NCI-H2029 treated with DMSO at 0.1 percent for 48 hours (cell line): ENCODE measurements at places on chromosomes 1 and 21.

- no peak for DNase-seq
Observed at GRCh38 chr21:37057614-37058013, 15.3 kb downstream of the PIGP start.

GRCh38 chr1:199612976-199613774 is 414.3 kb upstream of the NR5A2 start:
- DNase-seq, result no peak

DNA sequence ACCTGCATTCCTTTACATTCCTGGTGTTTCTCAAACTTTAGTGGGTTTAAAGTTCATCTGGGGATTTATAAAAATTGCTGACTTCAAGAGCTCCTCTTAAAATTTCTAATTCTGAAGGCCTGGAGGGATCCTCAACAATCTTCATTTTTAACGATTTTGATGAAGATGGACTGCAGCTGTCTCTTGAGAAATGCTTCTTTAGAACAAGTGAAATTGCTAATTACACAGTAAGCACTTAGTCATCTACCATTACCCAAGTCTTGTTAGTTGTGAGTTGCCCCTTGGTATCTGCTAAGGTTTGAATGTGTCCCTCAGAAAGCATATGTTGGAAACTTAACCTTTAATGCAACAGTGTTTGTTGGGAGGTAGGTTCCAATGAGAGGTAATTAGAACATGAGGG is 163.7 kb downstream of the LTN1 start:
- no peak for DNase-seq

GRCh38 chr1:225817611-225818061 is 7.7 kb downstream of the EPHX1 start:
- no peak for DNase-seq

DNA sequence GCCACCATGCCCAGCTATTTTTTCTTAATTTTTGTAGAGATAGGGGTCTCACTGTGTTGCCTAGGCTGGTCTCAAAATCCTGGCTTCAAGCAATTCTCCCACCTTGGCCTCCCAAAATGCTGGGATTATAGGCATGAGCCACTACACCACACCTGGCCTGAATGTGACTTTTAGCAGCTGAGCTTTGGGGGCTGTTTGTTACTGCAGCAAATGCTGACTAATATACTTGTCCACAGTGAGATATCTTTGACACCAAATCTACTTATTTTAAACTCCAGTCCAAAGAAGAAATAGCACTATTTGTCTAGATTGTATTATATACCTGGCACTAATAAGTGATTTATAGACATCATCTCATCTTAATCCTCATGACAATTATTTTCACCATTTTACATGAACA is 30.5 kb downstream of the LRRC52 start:
- no peak for DNase-seq

- DNase-seq, result no peak
Observed at GRCh38 chr1:53556657-53557227, 97.5 kb downstream of the DMRTB1 start.

DNA sequence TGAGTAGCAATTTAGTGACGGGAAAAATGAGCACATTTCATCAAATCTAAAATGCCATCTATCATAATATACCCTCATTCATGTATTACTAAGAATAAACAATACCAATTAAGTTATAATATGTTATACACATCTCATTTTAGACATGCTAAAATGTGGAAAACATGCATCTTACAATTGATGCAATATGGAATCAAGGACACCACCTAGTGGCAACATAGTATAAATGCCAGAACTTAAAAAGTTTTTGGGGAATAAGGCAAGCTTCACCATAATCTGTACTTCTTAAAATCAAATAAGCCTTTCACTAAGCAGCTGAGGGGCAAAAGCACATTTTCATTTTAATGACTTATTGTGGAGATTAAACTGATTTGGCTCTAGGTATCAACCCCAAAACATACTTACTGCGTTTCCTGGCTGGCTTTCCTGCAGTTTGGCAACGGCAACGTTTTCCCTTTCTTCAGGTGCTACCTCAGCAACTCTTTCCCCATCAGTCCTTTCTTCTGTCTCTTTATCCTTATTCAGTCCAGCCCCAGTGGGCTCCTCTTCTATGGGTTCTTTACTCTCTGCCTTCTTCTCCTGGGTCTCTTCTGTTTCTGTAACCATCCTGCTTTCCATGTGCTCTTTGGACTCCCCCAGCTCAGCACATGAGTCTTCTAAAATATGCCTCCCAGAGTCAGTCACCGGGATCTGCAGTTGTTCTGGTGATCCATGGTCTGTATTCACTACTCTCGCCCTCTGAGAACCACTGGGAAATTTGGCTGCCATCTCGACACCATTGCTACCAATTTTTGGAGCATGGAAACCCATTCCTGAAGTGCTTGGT is 11.4 kb downstream of the SDE2 start:
- peak; percentile 47 for DNase-seq
